ENCODE measurements at places on chromosomes 4 and X. TPM values are rescaled to one million over a fixed set of nuclear protein-coding genes. Genes with fewer than 3 reads are reported as not detected.

DNA sequence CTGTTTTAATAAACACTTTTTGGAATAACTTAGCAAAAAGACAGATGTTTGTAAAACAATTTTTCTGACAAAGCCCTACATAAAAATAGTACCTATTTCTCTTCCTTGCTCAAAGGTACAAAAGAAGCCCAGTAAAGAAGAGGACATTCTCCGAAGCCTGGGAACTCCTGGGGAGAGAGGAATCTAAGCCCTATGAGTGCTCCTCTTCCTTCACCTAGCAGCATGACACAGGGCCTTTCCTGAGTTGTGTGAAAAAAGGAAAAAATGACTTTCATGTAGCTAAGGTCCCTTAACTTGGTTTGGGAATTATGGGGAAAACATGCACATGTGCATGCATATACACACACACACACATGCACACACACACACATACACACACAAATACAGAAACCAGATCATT is 586.9 kb downstream of the TMA16 start:
- DNase-seq: no peak

DNA sequence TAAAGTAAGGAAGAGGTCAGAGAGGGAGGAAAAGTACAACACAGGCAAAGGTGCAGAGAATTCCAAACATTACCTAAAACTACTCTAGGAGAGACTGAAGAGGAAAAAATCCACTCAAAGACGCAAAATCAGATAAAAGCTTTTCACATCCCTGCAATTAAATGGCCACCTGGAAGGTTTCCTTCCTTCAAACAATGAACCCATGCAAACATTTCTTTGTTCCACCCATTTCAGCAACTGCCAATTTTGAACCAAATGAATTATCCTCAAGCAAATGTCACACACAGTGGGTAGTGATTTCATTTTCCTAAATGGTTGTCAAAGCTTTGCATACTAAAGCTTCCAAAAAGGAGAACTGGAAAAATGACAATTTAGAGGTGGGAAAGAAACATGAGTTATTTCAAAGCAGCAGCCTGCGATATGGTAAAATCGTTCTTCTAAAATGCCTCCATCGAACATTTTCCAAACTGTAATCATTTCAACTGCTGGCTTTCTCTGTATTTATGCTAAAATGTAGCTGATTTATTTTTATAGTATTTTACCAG is 45.0 kb downstream of the APBB2 start:
- no peak for DNase-seq

Gene NAT8L
- 3.8 TPM for total RNA-seq

Gene ADH1A
- not detected for total RNA-seq

Gene MAGEA6
- total RNA-seq: 187 TPM

Gene KLHL5
- total RNA-seq: 15.8 TPM

- DNase-seq: peak; percentile 67
Measured at GRCh38 chr4:95095348-95095974, 337.7 kb downstream of the BMPR1B start.

Gene SLC4A4
- 0.16 TPM for total RNA-seq

GRCh38 chr4:85979276-85979675 is 380.6 kb downstream of the MAPK10 start:
- DNase-seq: no peak

Gene PTPN13
- 54.6 TPM for total RNA-seq

Gene IQCM
- not detected for total RNA-seq

Gene ARHGAP36
- not detected for total RNA-seq

- no peak for DNase-seq
Measured at GRCh38 chr4:124726269-124726668, 13.7 kb upstream of the ANKRD50 start.

DNA sequence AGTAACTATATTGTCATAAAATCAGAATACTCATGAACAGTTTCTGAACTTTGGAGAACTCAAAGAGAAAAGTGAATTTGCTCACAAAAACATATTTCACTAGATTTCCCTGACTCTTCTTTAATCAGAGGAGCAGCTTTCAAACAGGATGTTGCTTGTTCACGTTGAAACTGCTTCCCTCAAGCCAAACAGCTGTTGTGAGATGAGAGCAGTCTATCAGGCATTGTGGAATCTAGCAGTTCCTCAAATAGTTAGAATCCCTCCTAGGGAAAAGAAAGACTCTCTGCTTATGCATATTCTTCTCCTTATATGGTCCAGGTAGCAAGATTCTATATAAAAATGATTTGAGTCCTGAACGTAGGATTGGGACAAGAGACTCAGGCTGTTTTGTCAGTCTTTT is 1012.1 kb downstream of the FAM133A start:
- no peak for DNase-seq

Gene CLDN22
- total RNA-seq: not detected

Gene GAGE12E
- 34.1 TPM for total RNA-seq

GRCh38 chr4:86357608-86358007 is 2.2 kb downstream of the MAPK10 start:
- DNase-seq: no peak

GRCh38 chr4:71524756-71525155 is 185.9 kb downstream of the SLC4A4 start:
- no peak for DNase-seq

Gene NDUFC1
- total RNA-seq: 81.7 TPM

GRCh38 chrX:153917869-153918268 is 8.2 kb downstream of the ARHGAP4 start:
- DNase-seq: no peak

DNA sequence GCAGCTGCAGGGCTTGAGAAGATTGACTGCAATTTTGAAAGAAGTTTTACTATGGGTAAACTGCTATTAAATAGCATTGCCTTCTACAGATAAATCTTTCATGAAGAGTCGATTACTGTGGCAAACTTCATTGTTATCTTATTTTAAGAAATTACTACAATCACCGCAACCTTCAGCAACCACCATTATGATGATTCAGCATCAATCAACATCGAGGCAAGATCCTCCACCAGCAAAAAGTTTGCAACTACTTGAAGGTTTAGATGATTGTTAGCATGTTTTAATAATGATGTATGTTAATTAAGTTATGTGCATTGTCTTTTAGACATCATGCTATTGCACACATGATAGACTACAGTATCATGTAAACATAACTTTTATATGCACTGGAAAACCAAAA is 1511.0 kb downstream of the FSTL5 start:
- DNase-seq: no peak

DNA sequence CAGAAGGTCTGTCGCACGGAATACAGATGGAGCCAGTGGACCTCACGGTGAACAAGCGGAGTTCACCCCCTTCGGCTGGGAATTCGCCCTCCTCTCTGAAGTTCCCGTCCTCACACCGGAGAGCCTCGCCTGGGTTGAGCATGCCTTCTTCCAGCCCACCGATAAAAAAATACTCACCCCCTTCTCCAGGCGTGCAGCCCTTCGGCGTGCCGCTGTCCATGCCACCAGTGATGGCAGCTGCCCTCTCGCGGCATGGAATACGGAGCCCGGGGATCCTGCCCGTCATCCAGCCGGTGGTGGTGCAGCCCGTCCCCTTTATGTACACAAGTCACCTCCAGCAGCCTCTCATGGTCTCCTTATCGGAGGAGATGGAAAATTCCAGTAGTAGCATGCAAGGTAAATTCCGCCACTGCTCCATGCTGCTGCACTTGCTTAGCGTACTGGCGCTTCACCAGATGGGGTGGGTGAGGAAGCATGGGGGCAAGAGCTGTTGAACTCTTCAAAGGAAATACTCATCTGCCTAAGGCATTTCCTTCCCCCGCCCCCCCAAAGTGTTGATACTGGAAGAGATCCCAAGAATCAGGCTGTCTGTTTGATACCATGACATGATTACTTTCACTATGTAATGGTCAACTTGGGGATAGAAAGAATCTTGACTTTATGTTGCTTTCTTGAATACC is 24.8 kb downstream of the KLF3 start:
- DNase-seq: no peak

DNA sequence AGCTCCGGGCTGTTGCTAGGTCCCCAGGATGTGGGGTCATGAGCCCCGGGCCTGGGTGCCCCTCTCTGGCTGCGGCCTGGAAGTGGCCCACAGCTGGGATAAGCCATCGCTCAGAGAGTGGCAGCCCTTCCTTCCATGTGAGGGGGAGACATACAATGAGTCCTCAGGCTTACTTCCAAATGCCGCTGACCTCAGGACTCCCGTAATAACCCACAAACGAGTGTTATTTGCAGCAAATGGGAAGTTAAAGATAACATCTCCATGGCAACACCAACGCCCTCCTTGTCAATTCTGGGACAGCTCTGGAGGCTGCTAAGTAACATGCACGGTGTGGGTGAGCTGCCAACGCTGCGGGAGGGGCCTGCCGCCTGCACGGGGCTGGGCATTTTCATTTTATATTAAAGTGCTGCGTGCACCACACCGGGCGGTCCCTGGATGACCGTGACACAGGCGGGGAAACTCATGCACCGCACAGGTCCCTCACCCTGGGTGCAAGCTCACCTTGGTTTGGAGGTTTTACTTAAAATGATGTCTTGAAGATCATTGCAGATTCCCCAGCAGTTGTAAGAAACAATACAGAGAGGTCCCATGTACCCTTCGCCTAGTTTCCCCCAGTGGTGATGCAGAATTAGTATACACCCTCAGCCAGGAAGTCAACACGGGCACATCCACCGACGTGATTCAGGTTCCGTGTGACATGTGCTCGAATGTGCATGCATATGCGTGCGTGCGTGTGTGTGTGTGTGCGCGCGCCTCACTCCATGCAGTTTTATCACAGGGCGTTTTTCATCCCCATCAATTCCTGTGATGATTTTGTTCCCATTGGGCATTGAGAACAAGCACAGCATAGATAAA is 79.4 kb downstream of the ABLIM2 start:
- DNase-seq: no peak

Measured in SK-MEL-5 (cell line).